ENCODE measurements at places on chromosomes 2 and 18.

DNA sequence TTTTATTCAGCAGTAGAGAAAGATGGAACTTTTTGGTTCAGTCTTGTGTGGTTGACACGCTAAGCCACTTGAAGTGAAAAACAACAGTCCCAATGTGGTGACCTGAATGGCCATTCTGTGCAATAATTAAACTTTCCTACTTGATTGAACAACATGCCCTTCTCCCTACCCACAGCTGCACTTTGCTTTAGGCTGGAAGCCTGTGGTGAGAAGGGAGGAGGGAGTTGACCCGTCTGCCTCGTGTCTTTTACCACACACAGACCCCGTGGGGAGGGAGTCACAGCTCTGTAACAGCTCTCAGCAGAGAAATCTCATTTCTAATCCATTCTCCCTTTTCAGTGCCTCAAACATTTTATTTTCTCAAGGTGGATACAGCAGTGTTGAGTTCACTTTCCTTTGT lies 138.2 kb upstream of the PKDCC start:
- no peak for DNase-seq

DNA sequence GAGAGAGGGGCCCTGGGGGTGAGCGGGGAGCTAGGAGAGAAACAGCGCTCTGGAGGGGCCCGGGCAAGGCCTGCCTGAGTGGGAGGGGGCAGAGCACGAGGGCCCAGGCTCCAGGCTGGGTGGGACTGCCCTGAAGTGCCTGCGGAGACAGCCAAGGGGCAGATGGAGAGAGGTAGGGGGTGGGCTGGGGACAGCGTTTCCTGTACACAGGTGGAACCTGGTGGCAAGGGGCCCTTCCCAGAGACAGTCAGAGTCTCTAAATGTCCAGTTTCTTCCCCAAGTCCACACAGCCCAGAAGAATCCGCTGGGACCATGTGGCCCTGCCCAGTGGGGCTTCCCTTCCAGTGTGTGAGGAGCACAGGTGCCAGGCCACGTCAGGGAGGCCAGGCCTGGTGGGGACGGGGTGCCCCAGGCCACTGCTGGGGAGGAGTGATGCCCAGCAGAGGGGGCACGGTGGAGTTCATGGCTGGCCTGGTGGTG lies 1.7 kb upstream of the GPR35 start:
- DNase-seq, result no peak

- no peak for DNase-seq
Observed at GRCh38 chr2:64212346-64212745, 68.1 kb upstream of the PELI1 start.

- DNase-seq, result no peak
Observed at GRCh38 chr2:200741468-200742202, 70.1 kb upstream of the BZW1 start.

- DNase-seq, result no peak
Observed at GRCh38 chr2:79798776-79799175, 285.9 kb downstream of the CTNNA2 start.
